HS-5 (cell line): ENCODE measurements at places on chromosomes 4 and X.
A peak's percentile ranks its signal among the peaks of the same experiment; 100 is the strongest.

GRCh38 chrX:132748909-132749308 is 209.5 kb downstream of the HS6ST2 start:
- DNase-seq: no peak

DNA sequence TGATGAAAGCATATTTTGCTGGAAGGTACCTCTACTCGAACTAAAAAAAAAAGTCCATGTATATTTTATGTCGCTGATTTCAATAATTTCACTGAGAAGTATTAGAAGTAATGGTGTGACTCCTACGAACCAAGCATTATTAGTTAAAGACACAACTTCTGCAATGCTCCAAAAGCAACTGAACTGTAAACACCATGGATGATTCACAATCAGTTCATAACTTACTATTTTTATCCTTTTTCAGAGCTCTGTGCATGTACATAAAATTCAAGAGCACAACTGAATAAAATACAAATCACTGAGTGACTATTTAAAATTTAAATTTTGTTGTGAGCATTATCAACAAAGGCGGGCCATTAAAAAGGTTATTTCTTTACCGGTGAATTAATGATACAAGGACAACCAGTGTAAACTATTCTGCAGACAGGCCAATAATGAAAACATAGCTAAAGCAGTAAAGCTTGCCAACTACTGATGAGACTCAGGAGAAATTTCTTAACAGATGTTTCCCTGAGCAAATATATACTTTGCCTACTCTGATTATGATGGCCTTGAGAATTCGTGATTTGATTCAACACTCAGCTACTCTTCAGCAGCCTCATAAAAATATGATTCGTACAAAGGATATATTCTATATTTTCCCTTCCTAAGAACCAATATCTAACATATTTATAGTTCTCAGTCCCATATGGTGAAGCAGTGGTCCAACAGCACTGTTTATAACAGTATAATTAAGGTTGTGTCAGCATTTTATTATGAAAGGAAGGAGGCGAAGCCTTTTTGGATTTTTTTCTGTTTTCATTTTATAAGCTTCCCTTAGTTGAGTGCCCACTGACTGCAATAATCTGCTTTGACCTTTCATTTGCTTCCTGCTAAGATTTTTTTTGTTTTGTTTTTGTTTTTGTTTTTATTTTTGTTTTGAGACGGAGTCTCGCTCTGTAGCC is 62.8 kb upstream of the NEIL3 start:
- DNase-seq: no peak

DNA sequence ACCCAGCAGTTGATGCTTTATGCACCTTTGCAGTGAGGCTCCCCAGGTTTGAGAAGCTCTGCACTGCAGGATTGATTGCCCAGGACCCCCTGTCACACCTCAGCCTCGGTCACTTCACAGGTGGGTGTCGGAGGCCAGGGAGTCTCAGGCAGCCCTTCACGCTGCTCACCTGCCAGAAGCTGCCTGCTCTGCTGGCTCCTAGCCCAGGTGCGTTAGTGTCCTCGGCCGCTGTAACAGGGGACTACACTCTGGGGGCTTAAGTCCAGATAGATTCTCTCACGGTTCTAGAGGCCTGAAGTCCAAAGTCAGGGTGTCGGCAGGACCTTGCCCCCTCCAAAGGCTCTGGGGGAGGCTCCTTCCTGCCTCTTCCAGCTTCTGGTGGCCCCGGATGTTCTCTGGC is 79.9 kb downstream of the CPZ start:
- DNase-seq: no peak

GRCh38 chrX:129495900-129496299 is 27.4 kb downstream of the SMARCA1 start:
- peak; percentile 23 for DNase-seq

GRCh38 chr4:25308761-25309160 is 3.8 kb upstream of the ZCCHC4 start:
- no peak for DNase-seq

GRCh38 chr4:8778291-8778690 is 93.3 kb downstream of the HMX1 start:
- no peak for DNase-seq

GRCh38 chr4:39023059-39023458 is 9.2 kb downstream of the TMEM156 start:
- DNase-seq: no peak

- DNase-seq: no peak
These were observed at the start of gene NDUFC1 for GRCh38 chr4:139301821-139302611. Gene NDUFC1, minus strand, starts transcription at chr4:139302477. Its CDS starts 6,679 bp downstream, at chr4:139295798.

- no peak for DNase-seq
These were observed 12.5 kb upstream of the MSX1 start for GRCh38 chr4:4847011-4847410.

- no peak for DNase-seq
These were observed 102.0 kb downstream of the SORBS2 start for GRCh38 chr4:185709802-185710486.

GRCh38 chr4:145298885-145299284 is 118.5 kb upstream of the OTUD4 start:
- no peak for DNase-seq

- peak; percentile 24 for DNase-seq
These were observed 123.2 kb upstream of the IGFBP7 start for GRCh38 chr4:57233386-57233785.

GRCh38 chr4:170687751-170688150 is 598.0 kb upstream of the AADAT start:
- DNase-seq: no peak

GRCh38 chr4:1413687-1414479 is 7.6 kb upstream of the NKX1-1 start:
- DNase-seq: no peak

DNA sequence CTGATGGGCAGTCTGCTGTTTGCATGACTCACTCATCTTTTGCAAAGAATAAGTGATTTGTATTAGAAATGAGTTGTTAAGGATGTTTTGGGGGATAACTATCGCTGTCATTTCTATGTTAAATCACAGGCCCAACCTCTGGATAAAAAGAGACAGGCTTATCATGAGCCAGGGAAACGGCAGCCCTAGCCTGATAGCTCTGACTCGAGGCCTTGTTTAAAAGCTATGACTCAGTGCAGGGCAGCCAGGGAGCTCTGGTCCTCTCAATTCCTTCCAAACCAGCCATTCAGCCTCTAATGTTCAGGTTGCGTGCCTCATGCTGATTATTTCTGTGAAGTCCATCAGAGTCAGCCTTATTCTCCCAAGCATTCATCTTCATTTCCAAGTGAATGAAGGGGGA is 305.9 kb upstream of the HAND2 start:
- no peak for DNase-seq

- no peak for DNase-seq
These were observed 137.4 kb upstream of the STIM2 start for GRCh38 chr4:26723216-26723615.

DNA sequence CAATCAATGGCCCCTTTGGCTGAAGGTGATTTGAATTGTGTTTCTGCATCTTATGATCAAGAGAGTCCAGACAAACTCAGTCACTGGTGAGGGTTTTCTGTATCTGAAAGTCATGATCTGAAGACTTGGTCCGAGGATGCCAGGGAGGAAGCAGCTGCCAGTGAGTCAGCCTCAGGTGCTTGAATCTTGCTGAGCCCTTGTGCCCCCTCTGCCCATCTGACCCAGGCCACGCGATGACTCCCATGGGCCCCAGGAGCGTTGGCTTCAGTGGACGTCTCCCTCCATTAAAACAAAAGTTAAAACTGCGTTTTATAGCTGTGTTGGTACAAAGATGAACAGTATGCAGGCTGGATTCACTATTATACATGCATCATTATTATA is 62.0 kb downstream of the HTRA3 start:
- no peak for DNase-seq

DNA sequence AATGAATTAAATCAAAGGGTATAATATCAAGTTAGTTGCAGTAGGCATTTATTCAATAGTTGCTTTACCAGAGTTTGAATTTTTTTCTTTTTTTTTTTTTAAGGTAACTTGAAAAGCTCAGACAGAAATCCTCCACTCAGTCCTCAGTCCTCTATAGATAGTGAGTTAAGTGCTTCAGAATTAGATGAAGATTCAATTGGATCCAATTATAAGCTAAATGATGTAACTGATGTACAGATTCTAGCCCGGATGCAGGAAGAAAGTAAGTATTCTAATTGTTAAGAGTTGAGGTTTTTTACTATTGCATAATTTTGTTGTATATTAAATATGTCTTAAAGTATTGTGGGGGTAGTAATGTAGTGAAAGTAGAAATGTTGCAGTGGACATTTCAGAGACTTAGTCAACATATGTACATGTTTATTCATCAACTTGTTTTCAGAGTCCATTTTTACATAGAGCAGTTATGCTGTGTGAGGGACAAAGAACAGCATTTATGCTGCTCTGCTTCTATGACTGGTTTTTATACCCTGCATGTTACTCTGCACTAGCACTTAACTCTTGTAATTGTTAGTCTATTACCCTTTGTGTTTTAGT is 38.4 kb downstream of the SLAIN2 start:
- no peak for DNase-seq

DNA sequence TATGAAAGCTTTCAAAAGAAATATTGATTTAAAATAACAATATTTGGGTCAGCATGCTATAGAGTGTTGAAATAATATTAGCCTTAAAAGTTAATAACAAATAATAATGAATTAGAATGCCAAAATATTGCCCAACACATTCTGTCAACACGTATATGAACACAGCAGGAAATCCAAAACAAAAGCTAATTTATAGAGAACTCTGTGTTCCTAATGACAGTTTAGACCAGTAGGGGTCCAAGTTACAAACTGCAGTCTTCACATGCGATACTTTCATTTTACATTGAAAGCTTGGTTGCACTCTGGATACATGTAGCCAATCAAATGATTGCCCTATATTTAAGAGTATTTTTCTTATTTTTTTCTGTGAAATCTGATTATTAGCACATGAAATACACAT is 274.4 kb downstream of the DCTD start:
- DNase-seq: no peak

DNA sequence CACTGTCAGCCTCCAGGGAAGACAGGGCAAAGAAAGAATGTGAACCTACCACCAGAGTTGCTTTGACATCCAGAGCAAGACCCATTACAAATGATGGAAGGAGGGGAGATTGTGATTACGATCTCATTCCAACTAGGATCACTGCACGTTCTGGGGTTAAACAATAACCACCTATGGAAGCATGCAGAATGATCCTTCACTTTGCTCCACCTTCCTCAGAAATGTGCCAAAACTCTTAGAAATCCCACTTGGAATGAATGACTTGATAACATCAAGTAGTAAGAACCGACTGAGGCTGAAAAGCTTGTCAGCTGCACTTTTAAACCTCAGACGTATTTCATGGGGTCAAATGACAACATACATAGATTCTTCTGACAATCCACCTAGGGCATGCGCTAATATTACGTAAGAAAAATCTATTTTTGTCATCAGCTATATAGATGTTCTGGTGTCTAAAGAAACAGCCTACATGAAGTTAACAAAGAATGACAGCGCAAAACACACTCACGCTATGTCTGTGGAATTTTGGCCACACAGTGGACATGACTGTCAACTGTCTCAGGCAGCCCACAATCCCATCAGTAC is 3.5 kb upstream of the STS start:
- DNase-seq: no peak

DNA sequence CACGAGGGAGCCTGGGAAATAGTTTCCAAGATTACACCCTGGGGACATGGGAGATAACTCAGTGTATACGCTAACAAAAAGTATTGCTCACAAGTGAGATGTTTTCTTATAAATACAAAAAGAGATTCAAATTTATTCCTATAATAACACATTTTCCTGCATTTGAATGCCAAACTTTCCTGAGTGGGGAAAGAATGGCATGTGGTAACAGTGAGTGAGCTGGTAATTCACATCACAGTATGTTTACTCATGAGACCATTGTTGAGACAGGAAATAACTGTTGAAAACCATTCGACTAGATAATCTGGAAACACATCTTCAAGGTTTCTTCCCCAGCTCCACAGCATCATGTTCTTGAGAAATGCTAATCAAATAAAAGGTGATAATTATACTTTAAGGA is 109.1 kb downstream of the TASL start:
- no peak for DNase-seq

- DNase-seq: no peak
These were observed 458.1 kb downstream of the STIM2 start for GRCh38 chr4:27318740-27319139.

- no peak for DNase-seq
These were observed 87.7 kb downstream of the FHDC1 start for GRCh38 chr4:153023692-153024394.

DNA sequence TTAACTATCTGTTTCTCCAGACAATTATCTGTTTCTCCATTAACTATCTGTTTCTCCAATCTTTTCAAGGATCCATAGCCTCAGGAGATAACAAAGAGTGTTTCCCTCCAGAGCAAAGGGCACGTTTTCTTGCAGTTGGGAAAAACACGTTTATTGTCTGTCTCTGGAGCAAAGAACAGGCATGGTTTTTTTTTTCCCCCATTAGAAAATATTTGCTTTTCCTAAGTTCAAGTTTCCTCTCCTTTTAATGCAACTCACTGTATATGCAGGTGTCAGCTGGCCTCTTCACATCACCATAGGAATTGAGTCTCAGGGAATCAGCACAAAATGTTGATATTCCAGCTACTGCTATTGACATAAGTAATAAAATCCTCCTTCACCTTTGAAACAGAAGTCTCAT is 984.4 kb downstream of the RAB28 start:
- DNase-seq: no peak

- no peak for DNase-seq
These were observed 38.9 kb upstream of the GJB1 start for GRCh38 chrX:71184092-71184491.
